ENCODE measurements at places on chromosomes 16 and 17.

- no peak for DNase-seq
Observed at GRCh38 chr16:30920891-30921290, 2.5 kb upstream of the FBXL19 start.

GRCh38 chr16:85484347-85485300 lies 128.5 kb upstream of the GSE1 start:
- no peak for DNase-seq

- no peak for DNase-seq
Observed at GRCh38 chr16:29310852-29311314, 95.6 kb downstream of the NPIPB11 start.

- DNase-seq: no peak
Observed at GRCh38 chr17:51397361-51398127, 137.2 kb downstream of the UTP18 start.

DNA sequence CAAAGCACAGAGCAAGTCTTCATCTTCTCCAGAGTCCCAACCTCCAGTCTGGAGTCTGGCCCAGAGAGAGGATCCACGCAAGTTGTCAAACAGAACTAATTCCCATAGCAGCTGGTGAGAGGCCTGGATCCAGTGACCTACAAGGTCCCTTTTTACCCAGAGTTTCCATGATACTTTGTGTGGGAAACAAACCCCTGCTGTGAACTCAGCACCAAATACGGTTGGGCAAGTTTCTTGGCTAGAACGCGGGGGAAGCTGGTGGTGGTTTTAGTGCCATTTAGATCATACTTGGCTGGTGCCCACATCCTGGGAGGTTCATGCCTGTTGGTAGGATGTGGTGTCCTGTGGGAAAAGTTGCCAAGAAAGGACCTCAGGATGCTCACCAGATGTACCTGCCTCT lies 18.1 kb downstream of the TMC7 start:
- DNase-seq: no peak

DNA sequence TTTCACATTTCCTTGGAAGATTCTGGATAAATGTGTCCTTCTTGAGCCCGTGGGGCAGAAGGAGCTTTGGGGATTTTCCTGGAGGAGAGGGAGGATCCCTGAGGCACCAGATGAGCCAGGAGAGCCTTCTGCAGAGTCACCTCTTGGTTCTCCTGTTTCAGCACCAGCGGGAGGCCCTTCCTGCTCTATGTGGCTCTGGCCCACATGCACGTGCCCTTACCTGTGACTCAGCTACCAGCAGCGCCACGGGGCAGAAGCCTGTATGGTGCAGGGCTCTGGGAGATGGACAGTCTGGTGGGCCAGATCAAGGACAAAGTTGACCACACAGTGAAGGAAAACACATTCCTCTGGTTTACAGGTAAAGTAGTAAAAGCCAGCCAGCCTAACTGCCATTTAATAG lies 77.1 kb downstream of the ARSG start:
- no peak for DNase-seq

DNA sequence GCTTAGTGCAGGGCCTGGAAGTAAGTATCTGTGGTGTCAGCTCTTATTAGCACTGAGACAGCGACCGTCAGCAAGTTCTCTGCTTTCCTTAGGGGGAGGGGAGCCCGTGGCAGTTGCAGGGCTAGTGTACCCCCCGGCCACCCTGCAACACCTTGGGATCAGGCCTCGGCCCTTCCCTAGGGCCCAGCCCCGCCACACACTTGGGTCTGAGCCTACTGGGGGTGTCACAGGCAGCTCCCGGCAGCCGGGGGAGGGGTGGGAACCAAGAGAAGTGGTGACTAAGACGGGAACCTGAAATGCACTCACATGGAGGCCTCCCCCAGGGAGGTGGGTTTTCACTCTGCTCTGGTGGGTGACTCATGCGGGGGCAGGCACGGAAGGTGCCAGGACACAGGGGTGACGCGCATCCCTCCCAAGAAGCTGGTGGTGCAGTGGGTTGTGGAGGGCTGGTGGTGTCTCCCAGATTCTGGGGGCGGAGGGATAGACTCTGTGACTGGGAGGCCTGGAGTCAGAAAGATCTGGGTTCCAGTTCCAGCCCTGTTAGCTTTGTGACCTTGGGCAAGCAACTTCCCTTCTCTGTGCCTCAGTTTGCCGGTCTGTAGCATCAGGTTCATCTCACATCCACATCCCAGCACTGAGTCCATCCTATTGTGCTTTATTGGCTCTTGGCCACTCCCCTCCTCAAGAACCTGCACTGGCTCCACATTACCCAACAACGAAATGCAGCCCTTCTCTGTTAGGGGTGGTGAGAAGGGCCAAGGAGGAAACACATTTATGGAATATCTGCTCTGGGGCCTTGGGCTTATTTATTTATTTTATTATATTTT lies 44.5 kb downstream of the LAT start:
- DNase-seq: peak; percentile 83

- DNase-seq: no peak
Observed at GRCh38 chr16:53678155-53678554, 25.5 kb downstream of the RPGRIP1L start.

- DNase-seq: no peak
Observed at GRCh38 chr17:21298056-21298982, 13.8 kb downstream of the MAP2K3 start.

DNA sequence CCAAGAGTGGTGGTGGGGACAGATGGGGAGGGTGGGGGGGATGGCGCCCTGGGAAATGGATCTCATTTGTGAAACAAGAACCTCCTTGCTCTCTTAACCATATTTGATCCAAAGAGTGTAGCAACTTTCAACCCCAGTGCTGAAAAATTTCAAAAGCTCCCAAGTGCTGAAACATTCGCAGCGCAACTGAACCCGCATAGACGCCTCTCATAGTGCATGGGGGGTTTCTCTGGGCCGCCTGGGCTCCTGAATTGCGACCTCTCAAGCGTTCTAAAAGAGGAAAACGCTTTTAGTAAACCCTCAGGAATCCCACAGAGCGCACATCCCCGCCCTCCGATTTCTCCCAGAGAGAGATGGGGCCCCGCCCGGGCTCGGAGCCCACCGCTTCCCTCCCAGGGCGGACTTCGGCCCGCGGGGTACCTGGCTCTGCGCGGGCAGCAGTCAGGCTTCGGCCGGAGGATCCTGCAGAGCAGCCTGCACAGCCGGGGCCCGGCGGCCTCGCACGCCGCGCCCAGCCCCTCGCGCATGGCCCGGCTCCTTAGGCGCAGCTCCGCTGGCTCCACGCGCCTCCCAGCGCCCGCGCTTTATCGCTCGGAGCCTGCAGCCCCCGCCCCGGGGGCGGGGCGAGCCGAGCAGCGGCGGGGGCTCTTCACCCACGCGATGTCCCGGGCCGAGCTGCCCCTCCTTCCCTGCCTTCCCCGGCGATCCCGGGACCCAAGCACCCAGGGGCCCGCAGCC lies 7.0 kb downstream of the NOS2 start:
- no peak for DNase-seq

DNA sequence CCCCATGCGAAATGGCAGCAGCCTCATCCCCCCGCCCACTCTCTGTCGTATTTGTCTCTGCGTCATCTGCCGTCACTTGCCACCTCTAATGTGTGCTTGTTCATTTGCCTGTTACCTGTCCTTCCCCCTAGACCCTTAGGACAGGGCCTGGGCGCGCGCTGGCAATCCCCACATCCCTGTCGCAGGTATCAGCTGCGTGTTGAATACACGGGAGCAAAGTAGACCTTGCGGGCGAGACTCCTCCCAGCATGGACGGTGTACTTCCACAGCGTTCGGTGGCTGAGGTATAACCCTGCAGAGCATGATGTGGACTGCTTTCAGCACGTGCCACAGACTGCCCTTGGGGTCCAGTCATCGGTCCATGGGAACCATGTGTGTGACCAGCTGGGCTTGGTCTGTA lies 170.1 kb upstream of the CHMP6 start:
- no peak for DNase-seq

DNA sequence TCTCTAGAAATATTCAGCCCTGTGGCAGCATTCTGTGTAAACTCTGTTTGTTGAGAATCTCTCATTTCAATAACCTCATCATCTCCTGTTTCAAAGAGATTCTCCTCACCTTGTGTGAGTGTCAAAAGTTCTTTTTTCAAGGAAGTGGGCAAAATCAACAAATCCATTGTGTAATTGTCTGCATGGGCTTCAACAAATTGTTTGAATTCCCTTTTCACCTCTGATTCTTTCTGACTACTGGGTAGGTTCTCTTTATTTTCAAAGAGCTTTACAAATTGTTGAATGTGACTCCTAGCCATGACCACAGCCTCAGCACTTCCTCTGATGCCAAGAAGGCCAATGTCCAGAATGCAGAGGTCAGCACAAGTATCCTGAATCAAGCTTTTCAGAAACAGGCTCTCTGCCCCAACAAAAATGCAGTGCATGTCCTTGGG lies 48.0 kb downstream of the N4BP1 start:
- no peak for DNase-seq

DNA sequence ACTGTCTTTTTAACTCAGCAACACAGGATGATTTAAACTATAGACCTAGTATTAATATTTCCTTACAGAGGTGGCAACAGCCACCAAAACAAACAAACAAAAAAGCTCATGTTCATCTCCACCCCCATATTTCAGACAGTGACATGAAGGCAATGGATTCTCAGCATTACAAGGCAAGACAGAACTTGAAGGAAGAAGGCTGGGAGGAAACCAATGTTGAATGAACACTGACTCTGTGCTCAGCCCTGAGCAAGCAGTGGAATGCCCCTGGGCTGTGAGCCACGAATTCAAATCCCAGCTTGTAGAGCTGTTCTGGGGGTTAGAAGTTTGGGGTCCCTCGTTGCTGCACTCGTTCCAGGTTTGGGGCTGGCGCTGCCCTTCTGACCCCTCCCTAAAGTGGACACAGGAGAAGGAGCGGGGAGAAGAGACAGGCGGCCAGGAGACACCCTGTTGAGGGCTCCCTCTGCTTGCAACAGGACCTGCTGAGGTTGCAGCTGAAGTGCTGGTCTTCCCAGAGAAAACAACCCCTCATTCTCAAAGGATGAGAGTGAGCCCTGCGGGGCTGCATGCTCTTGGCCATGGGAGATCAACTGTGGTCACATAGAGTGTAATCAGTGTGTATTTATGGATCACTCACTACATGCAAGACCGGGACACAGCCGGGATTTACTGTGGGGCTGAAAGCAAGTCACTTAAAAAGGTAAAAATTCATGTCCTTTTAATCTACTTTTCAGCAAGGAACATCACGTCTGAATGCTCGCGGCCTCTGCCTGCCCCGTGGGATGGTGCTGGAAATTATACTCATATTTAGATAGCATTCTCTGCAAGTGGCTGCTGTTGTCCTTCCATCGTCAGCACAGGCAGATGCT lies 34.3 kb downstream of the MYH3 start:
- DNase-seq: no peak

DNA sequence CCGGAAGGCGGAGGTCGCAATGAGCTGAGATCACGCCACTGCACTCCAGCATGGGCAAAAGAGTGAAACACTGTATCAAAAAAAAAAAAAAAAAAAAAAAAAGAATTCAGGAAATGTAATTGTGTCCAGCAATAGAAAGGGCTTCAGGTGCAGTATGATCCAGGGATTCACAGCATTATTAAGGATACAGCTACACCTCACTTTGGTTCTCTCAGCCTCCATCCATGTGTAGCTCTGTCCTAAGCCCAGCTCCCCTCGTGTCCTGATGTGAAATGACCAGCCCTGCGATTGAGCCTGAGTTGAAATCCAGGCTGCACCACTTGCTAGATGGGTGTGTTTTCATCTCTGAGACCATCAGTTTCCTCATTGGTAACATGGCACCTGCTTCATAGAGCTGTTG lies 3.0 kb downstream of the SLC5A10 start:
- no peak for DNase-seq

GRCh38 chr16:381789-382717 lies at the start of gene PGAP6:
PGAP6 (minus strand) TSS chr16:381978; CDS start chr16:381821, 157 bp downstream.
- DNase-seq: peak; percentile 60

GRCh38 chr16:86575754-86576557 lies 2.4 kb upstream of the FOXL1 start:
- DNase-seq: peak; percentile 17

DNA sequence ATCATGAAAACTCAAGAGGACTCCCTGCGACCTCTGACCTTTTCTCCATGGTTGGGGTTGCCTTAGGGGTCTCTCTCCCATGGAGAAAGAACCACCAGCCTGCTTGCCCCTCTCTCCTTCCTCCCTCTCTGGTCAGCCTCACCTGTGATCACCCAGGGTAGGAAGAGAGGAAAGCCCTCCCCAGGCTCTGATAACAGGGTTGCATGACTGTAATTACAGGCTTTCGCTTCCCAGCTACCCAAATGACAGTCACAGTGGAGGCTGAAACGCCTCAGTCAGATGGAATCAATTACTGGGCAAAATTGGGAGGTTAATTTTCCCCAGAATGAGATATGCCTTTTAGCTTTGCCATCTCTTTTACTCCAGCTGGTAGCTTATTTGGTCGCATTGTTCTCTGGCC lies 265.8 kb upstream of the SOX9 start:
- DNase-seq: no peak

DNA sequence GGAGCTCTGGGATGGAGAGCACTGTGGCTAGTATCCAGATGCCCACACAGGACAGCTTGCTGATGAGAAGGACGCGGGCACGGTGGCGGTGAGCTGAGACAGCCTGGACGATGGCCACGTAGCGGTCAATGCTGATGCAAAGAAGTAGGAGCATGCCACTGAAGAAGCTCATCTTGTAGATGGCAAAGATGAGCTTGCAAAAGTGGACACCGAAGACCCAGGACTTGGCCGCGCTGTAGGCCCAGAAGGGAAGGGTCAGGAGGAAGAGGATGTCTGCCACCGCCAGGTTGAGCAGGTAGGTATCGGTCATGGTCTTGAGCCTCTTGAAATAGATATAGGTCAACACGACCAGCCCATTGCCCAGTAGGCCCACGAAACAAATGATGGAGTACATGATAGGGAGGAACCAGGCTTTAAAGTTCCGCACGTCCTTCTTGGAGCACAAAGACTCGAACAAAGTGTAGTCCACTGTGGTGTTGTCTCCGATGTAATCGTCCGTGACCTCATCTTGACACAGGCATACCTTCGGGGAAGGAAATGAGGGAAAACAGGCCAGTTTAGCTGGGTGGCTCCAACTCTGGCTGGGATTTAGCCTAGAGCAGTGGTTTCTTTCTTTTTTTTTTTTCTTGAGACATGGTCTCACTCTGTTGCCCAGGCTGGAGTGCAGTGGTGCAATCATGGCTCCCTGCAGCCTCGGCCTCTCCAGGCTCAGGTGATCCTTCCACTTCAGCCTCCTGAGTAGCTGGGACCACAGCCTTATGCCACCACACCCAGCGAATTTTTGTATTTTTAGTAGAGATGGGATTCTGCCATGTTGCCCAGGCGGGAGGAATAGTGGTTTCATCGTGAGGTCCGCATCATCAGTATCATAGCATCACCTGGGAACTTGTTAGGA lies 9.7 kb downstream of the CCR7 start:
- DNase-seq: no peak
